ENCODE measurements at places on chromosomes 7 and 10.

- no peak for DNase-seq
Measured at GRCh38 chr10:110340816-110341215, 36.1 kb upstream of the SMNDC1 start.

DNA sequence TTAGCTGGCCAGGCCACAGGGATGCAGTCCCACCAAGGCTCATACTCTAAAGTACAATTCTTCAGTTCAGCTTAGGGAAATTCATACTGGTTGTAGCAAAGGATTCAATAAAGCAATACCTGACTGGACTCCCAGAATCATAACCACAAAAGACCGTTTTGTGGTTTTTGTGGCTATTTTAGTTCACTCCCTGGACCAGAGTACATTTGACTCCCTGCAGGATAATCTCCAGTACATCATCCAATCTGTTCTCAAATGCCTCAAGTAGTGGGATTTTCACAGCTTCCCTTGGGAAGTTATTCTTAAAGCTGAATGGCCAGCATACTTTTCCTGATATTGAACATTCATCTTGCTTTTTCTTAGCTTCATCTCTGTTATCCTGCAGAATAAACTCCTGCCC is 29.3 kb upstream of the YAE1 start:
- DNase-seq: no peak

DNA sequence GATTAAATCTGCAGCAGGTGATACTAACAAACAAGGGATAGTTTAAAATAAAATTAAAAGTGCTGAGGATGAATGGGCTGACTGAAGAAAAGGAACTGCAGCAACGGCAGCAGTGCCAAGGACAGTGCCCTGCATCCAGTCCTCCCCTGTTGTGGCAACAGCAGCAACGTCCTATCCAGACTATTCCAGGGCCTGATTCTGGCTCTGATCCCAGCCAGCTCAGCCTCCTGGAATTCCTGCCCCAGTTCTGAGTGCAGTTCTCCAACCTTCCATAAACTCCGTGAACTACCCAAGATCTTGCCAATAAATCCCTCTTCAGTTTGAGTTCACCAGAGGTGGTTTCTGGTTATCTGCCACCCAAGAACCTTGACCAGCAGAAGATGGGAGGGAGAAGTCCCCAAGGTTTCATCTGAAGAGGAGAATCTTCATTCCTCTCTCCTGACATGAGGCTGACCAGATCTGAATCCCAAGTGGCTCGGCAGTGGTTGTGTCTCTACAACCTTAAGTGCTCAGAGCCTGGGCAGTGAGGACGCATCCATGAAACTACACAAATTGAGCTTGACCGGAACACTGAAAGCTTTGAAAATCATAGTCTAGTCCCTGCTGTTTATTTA is 115.8 kb downstream of the SORBS1 start:
- DNase-seq: no peak

- DNase-seq: no peak
Measured at GRCh38 chr10:117001144-117001543, 3.8 kb downstream of the SHTN1 start.

DNA sequence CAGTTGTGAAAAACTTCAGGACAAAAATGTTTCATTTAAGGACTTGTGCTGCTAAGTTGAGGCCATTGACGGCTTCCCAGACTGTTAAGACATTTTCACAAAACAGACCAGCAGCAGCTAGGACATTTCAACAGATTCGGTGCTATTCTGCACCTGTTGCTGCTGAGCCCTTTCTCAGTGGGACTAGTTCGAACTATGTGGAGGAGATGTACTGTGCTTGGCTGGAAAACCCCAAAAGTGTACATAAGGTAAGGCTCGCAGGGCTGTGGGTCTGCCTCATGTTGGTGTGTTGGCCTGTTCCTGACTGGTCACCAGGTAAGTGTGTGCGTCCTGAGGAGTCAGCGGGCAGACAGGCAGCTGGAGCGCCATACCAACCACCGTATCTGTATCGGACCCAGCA is 17.9 kb downstream of the OGDH start:
- no peak for DNase-seq

DNA sequence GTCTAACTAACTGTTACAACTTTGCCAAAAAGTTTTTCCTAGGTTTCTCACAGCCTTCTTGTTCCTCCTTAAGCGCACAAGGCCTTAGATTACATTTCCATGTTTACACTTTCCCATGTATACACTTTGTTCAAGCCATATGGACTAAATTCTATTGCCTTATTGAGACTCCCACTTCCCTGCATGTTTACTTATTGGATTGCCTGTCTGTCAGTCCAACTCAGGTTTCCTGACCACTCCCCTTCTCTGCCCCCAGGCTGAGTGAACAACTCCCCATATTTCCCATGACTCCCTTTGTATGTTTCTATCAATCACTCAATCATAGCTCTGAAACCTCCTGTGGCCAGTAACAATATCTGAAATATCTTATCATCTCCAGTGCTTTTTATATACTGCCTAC is 43.0 kb downstream of the SLC25A40 start:
- no peak for DNase-seq

- no peak for DNase-seq
Measured at GRCh38 chr7:16651396-16652239, 5.6 kb downstream of the BZW2 start.

- DNase-seq: no peak
Measured at GRCh38 chr10:3085785-3086567, 18.6 kb downstream of the PFKP start.

- no peak for DNase-seq
Measured at GRCh38 chr10:93063977-93064660, 3.5 kb downstream of the CYP26C1 start.

GRCh38 chr7:55502858-55503440 is 69.4 kb downstream of the VOPP1 start:
- no peak for DNase-seq

DNA sequence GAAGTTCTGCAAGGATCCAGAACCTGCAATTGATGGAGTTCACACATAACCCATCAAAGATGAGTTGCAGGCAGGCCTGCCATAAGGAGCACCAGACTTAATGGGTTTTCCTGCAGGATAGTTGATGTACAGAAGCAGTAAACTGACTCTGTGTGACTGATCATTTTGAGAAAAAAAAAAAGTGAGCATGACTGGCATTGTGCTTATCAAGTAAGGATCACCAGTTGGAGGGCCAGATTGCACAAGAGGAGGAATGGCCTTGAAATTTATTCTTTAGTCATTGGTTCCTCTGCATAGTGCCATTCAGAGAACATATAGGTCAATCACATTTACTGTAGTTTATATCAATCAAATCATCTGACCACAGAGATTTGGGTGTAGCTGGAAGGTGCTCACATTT is 3.8 kb downstream of the CYP3A43 start:
- no peak for DNase-seq

- DNase-seq: no peak
Measured at GRCh38 chr7:109641445-109641844, 1071.8 kb downstream of the DNAJB9 start.

GRCh38 chr10:122326806-122327205 is 47.7 kb upstream of the PLEKHA1 start:
- no peak for DNase-seq

GRCh38 chr7:1678571-1679325 is 8.7 kb downstream of the ELFN1 start:
- no peak for DNase-seq

DNA sequence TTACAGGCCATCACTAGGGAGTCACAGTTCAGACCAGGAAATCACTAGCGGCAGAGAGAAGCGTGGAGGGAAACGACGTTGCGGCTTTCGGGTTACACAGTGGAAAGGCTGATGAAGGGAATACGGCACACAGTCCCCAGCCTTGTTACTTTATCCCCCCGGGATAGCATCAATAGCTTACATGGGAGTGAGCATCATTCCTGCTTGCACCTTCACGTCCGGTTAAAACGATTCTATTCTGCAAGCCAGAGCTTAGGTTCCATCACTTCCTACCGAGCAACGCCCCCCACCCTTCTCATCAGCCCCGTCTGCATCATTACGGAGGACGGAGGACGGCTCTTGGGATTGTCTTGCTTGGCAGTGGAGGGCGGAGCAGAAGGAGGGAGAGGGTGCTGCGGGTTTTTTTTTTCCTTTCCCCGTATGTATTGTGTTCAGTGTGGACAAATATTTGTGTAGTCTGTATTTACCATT is 124.9 kb downstream of the CLEC2L start:
- no peak for DNase-seq

DNA sequence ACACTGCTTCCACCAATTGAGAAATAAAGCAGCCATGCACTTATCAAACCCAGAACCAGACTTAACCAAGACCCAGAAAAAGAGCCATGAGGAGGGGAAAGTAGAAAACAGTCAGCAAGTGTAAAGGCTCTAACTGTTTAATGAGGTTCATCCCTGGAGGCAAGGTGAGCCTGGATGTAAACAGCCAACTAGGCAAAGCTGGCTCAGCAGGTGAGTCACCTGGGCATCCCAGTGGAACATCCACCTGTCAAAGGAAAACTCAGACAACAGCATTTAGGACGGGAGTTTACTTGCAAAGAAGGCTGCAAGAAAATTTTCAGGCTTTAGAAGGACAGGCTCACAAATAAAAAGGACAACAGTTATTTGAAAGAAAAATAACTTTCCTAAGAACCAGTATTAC is 153.0 kb downstream of the SNX13 start:
- no peak for DNase-seq

GRCh38 chr7:27840760-27841364 is 100.9 kb downstream of the TAX1BP1 start:
- no peak for DNase-seq

- DNase-seq: no peak
Measured at GRCh38 chr7:81410471-81411117, 359.3 kb downstream of the HGF start.

DNA sequence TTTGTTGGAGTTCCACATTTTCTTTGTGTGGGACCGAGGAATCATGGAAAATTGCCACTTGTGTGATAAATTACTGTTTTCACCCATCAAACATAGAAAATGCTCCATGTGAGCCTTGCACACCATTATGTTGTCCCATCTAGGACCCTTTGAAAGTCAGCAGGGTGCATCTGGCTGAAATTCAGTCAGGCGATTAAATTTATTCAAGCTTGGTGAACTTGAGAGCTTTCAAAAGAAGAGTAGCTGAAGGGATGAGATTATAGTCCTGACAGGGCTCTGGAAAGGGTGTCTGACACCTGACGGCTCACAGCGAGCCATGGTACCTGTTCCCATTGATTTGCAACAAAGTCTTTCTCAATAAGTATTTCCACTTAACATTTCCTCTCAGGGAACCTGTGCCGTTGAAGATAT is 399.7 kb upstream of the ETV1 start:
- DNase-seq: no peak

DNA sequence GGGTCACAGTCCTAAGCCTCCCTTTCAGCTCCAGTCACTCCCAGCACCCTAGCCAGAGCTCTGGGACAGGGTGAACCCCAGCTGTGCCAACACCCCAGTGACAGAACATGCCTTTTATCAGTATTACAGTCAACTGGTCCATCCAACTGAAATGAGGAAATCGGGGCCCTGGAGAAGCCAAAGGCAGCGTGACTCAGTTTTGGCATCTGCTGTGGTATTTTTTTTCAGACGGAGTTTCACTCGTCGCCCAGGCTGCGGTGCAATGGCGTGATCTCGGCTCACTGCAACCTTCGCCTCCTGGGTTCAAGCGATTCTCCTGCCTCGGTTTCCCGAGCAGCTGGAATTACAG is 3.4 kb upstream of the CLDN15 start:
- no peak for DNase-seq

DNA sequence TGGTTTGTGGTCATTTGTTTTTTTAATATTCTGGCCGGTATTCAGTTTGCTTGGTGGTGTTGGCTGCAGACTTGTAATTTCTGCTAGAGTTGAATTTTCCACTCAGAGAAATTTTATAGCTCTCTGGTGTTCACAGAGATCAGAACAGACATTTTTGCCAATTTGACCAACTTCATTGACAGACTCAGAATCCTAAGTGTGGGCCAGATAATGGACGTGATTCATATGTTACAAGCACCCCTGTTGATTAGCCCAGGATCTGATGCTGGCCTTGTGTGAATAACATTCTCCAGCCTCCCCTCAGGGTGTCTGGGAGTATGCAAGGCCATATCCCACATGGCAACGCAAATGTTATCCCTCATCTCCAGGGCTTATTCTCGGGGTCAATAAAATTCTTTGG is 283.8 kb downstream of the C7orf25 start:
- no peak for DNase-seq

DNA sequence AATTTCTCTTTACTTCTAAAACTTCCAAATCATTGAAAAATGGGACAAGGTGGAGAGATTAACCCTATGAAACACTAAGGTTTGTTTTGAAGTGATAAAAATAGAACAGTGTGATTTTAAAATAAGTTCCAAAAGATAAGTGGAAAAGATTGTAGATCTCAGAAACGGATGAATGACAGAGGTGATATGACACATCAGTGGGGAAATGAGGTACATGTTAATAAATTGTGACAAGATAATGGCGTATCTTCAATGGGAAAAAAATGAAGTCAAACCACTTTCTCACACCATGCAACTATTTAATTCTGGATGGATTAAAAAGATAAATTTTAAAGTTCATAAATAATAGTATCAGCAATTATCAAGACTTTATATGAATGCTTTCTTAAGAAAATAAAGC is 159.7 kb upstream of the VWC2 start:
- no peak for DNase-seq

Data from stimulated activated CD4-positive, alpha-beta T cell treated with anti-CD3 and anti-CD28 coated beads, Interleukin-2, amount 100 ng/mL, for 4 hours (primary cell).